Right atrium auricular region (tissue), 2 donors: ENCODE measurements at places on chromosomes 13 and 19.

- H3K4me3 ChIP-seq: no peak overlapping the region
- peak overlapping the region; percentile 16 for H3K27ac ChIP-seq
- H3K27me3 ChIP-seq: no peaks in the 10 kb centered on the region
- H3K4me1 ChIP-seq: no peaks in the 10 kb centered on the region
- H3K36me3 ChIP-seq: no peaks in the 10 kb centered on the region
- no peak for DNase-seq
Observed at GRCh38 chr13:109369353-109370052, 416.9 kb downstream of the IRS2 start.

DNA sequence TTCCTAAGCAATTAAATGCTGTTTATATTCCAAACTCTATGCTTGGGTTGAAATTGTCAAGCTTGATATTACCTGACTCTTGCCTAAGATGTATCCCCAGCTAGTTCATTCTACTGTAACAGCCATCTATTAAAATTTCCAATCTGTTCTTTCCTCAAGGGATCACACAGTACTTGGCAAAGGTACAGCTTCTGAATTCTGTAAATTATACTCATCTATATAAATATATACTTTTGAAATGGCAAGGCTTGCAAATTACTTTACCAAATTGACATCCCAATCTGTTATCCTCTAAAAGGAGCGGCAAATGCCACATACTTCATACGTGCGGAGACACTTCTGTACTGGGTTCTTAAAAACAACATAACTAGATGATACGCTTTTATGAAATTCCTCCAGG is 330.2 kb downstream of the DNAJC15 start:
- H3K4me3 ChIP-seq: no peak overlapping the region
- no peaks in the 10 kb centered on the region for H3K36me3 ChIP-seq
- no peak overlapping the region for H3K27ac ChIP-seq
- peaks cover 12% of the 10 kb centered on the region for H3K4me1 ChIP-seq

- no peaks in the 10 kb centered on the region for H3K27me3 ChIP-seq
- H3K36me3 ChIP-seq: no peaks in the 10 kb centered on the region
- H3K27ac ChIP-seq: no peak overlapping the region
Observed at GRCh38 chr13:23473221-23473620, 39.7 kb upstream of the SACS start.

DNA sequence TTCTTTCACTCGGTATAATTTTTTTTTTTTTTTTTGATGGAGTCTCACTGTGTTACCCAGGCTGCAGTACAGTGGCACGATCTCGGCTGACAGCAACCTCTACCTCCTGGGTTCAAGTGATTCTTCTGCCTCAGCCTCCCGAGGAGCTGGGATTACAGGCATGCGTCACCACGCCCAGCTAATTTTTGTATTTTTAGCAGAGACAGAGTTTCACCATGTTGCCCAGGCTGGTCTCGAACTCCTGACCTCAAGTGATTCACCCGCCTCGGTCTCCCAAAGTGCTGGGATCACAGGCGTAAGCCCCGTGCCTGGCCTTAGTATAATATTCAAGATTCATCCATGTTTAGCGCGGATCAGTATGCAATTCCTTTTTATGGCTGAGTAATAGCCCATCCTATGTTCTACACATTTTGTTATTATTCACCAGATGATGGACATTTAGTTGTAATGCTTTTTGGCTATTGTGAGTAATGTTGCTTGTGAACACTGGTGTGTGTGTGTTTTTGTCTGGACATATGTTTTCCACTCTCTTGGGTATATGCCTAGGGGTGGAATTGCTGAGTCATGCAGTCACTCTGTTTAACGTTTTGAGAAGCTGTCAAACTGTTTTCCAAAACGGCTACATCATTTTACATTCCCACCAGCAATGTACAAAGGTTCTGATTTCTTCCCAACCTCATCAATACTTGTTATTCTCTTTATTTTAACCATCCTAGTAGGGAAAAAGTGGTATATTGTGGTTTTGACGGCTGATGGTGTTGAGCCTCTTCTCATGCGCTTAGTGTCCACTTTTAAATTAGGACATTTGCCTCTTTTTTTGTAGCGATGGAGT is 22.9 kb downstream of the PLEKHF1 start:
- no peak overlapping the region for H3K4me3 ChIP-seq
- DNase-seq: no peak

GRCh38 chr13:113410472-113411201 is 42.7 kb downstream of the ADPRHL1 start:
- H3K27ac ChIP-seq: peak overlapping the region; percentile 97
- H3K4me1 ChIP-seq: no peaks in the 10 kb centered on the region
- H3K27me3 ChIP-seq: no peaks in the 10 kb centered on the region

- H3K27me3 ChIP-seq: no peaks in the 10 kb centered on the region
- H3K27ac ChIP-seq: peak overlapping the region; percentile 79
- no peaks in the 10 kb centered on the region for H3K4me1 ChIP-seq
- H3K4me3 ChIP-seq: peak overlapping the region; percentile 10
- peaks cover 30% of the 10 kb centered on the region for H3K36me3 ChIP-seq
Observed at GRCh38 chr19:49165865-49166301, 8.3 kb downstream of the TRPM4 start.

- no peaks in the 10 kb centered on the region for H3K36me3 ChIP-seq
- H3K27me3 ChIP-seq: no peaks in the 10 kb centered on the region
- no peak for DNase-seq
- peaks cover 34% of the 10 kb centered on the region for H3K4me1 ChIP-seq
- peak overlapping the region; percentile 30 for H3K4me3 ChIP-seq
Observed at GRCh38 chr13:80133631-80134261, 207.2 kb downstream of the SPRY2 start.

GRCh38 chr19:36072081-36072480 is 17.4 kb downstream of the WDR62 start:
- no peak overlapping the region for H3K27ac ChIP-seq
- DNase-seq: no peak
- H3K4me1 ChIP-seq: peaks cover 9% of the 10 kb centered on the region
- no peak overlapping the region for H3K4me3 ChIP-seq
- H3K27me3 ChIP-seq: no peaks in the 10 kb centered on the region

- no peak overlapping the region for H3K4me3 ChIP-seq
- DNase-seq: no peak
- no peaks in the 10 kb centered on the region for H3K36me3 ChIP-seq
Observed at GRCh38 chr19:6663236-6664201, 6.4 kb downstream of the TNFSF14 start.

- H3K27me3 ChIP-seq: no peaks in the 10 kb centered on the region
- DNase-seq: no peak
- H3K27ac ChIP-seq: peak overlapping the region; percentile 18
Observed at GRCh38 chr13:97321101-97321500, 99.0 kb downstream of the MBNL2 start.

DNA sequence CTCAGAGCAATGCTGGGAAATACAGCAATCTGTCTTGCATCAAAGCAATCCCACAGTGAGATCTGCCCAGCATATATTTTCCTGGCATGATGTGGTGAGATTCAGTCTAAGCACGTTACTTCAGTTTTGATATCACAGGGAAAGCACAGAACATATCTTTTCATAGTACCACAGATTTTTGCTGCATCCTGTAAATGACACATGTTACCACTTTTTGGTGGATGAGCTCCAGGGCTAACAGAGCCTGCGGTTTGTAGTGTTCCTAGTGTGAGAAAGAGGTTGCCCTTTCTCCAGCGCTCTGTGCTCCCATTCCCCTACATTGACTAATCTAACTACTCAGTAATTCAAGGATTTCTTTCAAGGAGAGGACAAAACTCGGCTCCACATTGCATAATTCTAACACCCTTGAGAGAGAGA is 409.0 kb downstream of the GPC6 start:
- H3K4me1 ChIP-seq: no peaks in the 10 kb centered on the region
- H3K36me3 ChIP-seq: no peaks in the 10 kb centered on the region
- DNase-seq: no peak

- H3K36me3 ChIP-seq: no peaks in the 10 kb centered on the region
- H3K4me1 ChIP-seq: no peaks in the 10 kb centered on the region
- no peak for DNase-seq
- no peaks in the 10 kb centered on the region for H3K27me3 ChIP-seq
- no peak overlapping the region for H3K27ac ChIP-seq
- no peak overlapping the region for H3K4me3 ChIP-seq
Observed at GRCh38 chr19:39677961-39678889, 22.5 kb downstream of the LGALS16 start.

DNA sequence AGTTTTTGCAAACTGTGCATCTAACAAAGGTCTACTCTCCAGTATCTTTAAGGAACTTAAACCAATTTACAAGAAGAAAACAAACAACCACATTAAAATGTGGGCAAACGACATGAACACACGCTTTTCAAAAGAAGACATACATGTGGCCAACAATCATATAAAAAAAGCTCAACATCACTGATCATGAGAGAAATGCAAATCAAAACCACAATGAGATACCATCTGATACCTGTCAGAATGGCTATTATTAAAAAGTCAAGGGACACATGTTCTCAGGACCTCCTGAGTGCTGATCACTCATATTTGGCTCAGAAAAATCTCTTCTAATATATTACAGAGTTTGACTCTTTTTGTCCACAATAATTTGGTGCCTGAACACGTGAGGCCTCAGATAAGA is 14.2 kb upstream of the LILRB1 start:
- no peak overlapping the region for H3K4me3 ChIP-seq
- DNase-seq: no peak
- no peaks in the 10 kb centered on the region for H3K27me3 ChIP-seq
- no peaks in the 10 kb centered on the region for H3K36me3 ChIP-seq

DNA sequence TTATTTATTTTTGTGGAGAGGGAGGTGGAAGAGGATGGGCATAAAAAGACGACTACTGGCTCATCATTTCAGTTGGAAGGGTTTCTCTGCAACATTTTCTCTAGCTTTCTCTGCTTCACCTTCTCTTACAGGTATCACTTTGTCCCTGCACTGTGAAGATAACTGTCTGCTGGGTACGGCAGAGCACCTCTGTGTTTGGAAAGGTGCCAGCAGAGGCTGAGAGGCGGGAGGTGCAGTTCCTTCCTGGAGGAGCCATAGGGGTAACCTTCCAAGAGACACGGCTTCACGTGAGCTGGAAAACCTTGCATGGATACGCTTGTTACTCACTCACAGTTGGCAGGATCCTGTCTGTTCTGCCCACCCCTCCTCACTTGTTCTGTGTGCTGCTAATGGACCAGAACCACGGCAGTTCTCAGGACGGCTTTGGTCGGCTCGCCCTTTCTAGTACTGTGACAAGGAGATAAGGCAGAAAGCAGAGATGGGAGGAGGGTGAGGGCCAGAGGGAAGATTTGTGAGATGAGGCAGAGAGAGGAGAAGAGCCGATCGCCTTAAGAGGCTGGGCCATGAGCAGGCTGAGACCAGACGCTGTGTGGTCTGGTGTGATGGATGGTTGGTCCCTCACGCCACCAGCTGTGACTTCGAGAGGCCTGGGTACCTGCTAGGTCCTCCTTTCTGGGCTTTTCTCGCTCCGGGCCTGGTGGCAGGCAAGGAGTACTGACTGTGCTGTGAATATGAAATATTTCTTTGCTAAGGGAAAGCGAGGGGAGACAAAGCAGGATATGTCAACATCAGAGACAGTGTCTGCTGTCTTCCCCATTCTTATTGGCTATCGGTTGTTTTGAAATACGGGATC is 66.8 kb downstream of the MRPL57 start:
- no peaks in the 10 kb centered on the region for H3K4me1 ChIP-seq
- H3K27ac ChIP-seq: no peak overlapping the region
- H3K36me3 ChIP-seq: no peaks in the 10 kb centered on the region
- no peak overlapping the region for H3K4me3 ChIP-seq

DNA sequence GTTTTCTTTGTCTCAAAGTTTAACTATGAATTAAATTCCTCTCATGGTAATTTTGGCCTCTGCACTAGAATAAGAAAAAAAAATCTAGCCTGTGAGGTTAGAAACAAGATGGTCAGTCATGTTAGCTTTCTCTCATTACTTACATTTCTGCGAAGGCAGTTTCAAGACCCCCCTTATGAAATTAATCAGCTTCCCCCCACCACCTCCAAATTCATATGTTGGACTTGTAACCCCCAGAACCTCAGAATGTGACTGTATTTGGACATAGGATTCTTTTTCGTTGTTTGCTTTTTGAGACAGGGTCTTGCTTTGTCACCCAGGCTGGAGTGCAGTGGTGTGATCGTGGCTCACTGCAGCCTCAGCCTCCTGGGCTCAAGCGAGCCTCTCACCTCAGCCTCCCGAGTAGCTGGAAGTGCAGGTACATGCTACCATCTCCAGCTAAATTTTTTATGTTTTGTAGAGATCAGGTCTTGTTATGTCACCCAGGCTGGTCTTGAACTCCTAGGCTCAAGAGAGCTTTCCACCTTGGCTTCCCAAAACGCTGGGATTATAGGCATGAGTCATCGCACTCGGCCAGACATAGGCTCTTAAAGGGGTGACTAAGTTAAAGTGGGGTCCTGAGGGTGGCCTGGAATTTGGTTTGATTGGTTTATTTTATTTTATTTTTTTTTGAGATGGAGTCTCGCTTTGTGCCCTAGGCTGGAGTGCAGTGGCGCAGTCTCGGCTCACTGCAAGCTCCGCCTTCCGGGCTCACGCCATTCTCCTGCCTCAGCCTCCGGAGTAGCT is 1.4 kb downstream of the PLA2G4C start:
- H3K27ac ChIP-seq: peak overlapping the region; percentile 99
- peaks cover 9% of the 10 kb centered on the region for H3K36me3 ChIP-seq
- no peaks in the 10 kb centered on the region for H3K27me3 ChIP-seq
- DNase-seq: no peak

DNA sequence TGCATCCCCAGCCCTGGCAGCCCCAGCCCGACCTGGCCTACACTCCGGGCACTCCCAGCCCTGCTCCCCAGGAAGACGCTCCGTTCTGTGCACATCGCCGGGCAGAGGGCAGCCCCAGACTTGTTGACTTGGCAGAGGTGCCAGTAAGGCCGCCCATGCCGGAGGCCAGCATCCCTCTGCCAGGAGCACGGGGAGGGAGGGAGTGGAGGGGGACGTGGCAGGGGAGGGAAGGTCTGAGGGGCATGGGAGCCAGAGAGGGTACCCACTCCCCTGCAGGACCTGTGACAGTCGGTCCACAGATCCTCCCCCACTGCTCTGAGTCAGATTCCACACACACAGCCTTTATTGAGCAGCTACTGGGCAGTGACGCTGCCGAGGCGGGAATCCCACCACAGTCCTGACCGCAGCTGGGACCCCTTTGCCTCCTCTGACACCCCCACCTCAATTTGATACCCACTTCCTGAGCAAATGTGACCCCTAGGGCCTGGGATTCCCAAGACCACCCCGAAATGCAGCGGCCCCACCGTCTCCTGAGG is 1.9 kb upstream of the NKPD1 start:
- H3K36me3 ChIP-seq: no peaks in the 10 kb centered on the region
- no peak overlapping the region for H3K4me3 ChIP-seq
- no peaks in the 10 kb centered on the region for H3K27me3 ChIP-seq
- no peaks in the 10 kb centered on the region for H3K4me1 ChIP-seq
- H3K27ac ChIP-seq: no peak overlapping the region
- no peak for DNase-seq

- H3K36me3 ChIP-seq: no peaks in the 10 kb centered on the region
- no peak for DNase-seq
- H3K4me3 ChIP-seq: no peak overlapping the region
- H3K27me3 ChIP-seq: no peaks in the 10 kb centered on the region
Observed at GRCh38 chr13:74443631-74444030, 309.4 kb upstream of the KLF12 start.

- H3K36me3 ChIP-seq: no peaks in the 10 kb centered on the region
- H3K27ac ChIP-seq: no peak overlapping the region
- H3K27me3 ChIP-seq: no peaks in the 10 kb centered on the region
- no peak for DNase-seq
- H3K4me1 ChIP-seq: no peaks in the 10 kb centered on the region
- no peak overlapping the region for H3K4me3 ChIP-seq
Observed at GRCh38 chr13:29958476-29958875, 108.1 kb upstream of the UBL3 start.
